ENCODE measurements at places on chromosomes 11 and 22.

DNA sequence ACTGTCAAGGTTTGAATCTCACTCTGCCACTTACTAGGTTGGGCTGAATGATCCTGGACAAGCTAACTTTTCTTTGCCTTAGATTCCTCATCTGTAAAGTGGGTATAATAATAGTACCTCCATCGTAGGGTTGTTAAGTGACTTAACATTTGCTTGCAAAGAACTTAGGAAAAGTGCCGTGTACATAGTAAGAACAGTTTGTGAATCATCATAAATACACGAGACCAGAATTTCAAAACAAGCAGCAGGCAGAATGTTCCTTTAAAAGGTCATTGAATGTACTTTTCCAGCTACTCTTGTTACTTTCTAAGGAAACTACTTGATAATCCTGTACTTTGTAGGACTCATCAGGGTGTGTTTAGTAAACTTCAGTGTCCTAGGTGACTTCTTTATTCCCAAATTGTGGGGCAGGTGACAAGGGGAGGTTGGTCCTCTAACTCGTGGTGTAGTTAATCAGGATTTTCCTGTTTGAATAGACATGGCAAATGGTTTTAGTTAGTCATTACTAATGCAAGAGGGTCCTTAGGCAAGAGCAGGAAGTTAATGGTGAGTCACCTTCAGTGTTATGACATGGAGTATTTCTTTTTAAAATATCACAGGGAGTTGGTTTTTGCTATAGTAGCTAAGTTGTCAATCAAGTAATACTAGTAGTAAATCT, 67.9 kb downstream of the YAP1 start:
- DNase-seq, result peak; percentile 91

DNA sequence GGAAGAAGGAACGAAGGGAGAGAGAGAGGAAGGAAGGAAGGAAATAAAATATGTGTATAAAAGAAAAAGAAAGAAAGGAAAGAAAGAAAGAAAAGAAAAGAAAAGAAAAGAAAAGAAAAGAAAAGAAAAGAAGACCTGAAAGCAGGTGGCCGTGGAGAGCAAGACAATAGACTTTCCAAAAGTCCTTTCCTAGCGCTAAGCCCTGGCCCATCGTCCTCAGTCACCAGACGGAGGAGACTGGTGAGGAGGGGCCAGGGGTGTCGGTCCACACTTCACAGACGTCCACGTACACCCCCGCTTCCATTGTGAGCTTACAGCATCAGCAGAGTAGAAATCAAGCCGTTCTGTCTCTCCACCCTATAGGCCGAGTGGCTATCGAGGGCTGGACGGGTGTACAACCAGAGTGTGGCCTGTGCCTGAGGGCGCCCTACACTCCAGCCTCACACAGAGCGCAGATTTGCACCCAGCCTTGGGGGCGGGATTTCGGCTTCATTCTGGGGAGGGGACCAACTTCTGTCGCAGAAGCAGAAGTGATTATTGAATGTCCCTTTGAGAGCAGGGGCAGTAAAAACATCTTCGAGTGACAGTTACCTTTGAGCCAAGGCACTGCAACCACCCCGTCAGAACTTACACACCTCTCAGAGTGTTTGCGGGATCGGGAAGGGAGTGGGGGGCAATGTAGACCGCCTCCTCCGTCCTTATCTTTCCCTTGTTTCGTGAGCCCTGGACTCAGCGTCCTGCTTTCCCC, 2.0 kb upstream of the BSX start:
- no peak for DNase-seq

- DNase-seq, result no peak
These were observed 17.7 kb downstream of the TNKS1BP1 start for GRCh38 chr11:57306940-57307565.

GRCh38 chr11:22337596-22338485, at the start of gene SLC17A6:
SLC17A6 (plus strand) TSS chr11:22338381; CDS start chr11:22338534, 153 bp downstream.
- DNase-seq, result no peak

- no peak for DNase-seq
These were observed 23.8 kb downstream of the TPBGL start for GRCh38 chr11:75264356-75264755.

- no peak for DNase-seq
These were observed 24.0 kb downstream of the TRIM66 start for GRCh38 chr11:8658321-8659057.

GRCh38 chr11:108592591-108593213, 866 bp downstream of the EXPH5 start:
- no peak for DNase-seq

DNA sequence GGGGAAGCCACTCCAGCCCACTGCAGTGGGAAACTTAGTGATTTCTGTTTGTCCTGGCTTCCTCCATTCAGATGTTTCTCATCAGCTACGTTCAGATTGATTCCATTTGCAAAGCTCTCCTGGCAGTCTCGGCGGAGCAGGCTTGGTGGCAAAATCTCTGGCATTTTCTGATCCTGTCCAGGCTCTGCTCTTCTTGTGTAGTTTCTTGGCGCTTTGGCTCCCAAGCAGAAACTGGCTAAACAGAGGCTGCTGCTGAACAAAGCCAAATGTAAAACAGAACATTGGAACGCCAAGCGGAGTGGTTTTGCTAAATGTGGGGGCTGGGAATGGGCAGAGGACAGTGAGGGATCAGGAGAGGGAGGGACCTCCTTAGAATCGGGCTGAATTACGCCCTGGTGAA, 36.7 kb downstream of the ADAMTS8 start:
- DNase-seq, result no peak

DNA sequence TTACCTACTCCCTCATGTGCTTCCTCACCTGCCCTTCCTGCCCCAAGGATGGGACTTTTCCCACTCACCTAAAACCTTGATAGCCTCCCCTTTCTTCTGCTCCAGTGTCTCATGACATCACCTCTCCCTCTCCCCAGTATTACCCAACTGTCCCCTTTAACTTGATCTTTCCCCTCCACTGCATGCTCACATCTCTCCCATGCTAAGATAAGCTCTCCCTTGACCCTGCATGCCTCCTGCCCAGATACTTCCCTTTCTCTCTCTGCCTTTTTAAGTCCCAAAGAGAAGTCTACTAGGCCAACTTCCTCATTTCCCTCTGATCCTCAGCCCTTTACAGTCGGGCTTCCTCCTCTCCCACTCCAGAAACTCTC, 14.8 kb downstream of the CD3E start:
- no peak for DNase-seq

GRCh38 chr11:129968591-129969419, 33.8 kb downstream of the PRDM10 start:
- no peak for DNase-seq

DNA sequence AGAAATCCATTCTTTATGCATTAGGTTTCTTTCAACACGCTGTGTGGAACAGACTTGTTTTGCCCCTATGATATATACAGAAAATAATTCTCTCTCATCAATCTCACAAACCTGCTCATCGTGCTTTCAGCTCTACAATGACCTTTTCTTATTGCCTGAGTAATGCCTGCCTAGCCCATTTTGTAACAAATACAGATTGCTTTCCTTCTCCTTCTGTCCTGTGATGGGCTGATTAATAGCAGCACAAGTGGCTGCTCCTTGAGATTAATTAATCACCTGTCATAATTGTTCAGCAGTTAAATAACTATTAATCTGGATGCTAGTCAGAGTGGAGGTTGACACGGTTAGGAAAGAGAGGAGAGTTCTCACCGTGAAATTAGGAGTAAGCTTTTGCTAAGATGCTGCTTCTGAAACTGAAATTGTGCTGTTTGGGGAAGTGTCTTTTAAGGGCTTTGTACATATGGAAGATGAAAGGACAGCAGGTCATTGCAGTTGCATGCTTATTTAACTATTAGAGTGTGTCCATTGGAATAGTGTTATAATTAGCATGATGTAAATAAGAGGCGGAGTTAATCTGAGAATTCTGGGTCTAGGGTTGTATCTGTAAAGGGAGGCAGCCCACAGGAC, 1430.5 kb downstream of the FAM181B start:
- no peak for DNase-seq

DNA sequence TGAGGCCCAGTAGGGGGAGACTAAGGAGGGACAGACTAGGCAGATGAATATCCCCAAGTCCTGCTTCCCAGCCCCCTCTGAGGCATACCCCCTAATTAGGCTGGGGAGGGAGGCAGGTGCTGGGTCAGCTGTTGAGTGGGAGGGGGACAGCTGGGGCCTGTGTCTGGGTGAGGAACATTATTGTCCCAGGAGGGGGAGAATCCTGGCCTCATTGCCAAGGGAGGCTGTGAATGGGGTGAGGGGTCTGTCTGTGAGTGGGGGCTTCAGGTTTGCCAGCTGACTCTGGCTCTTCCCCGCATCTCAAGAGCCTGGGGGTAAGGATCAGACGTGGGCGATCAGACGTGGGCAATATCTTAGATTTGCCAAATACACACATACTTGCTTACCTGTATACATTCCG, 2.1 kb downstream of the INPPL1 start:
- no peak for DNase-seq

- no peak for DNase-seq
These were observed 30.1 kb upstream of the CSNK1E start for GRCh38 chr22:38347181-38347943.

DNA sequence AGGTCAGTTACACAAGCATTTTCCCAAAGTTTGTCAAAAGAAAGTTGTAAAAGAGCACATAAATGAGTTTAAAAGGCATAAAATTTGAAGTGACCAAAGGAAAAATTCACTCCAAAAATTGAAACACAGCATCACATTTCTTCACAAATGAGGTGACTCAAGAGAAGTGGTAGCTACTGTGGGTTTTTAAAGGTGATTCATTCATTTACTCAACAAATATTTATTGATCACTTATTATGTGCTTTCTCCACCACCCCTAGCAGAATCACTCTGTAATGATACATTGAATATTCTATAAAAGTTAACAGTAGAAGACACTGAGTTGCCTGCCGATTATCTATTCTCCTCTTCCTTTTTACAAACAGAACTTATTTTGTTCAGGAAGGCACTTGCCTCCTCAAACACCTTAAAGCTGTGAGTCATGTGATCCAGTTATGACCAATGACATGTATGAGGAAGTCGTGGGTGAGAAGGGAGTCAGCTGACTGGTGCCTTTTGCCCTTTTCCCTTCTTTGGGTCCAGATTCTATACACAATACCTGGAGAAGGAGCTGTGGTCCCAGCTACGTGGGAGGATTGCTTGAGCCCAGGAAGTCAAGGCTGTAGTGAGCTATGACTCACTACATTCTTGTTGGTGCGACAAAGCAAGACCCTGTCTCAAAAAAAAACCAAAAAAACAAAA, 67.7 kb upstream of the CLNS1A start:
- DNase-seq, result peak; percentile 76

- no peak for DNase-seq
These were observed 5.0 kb downstream of the TBC1D22A start for GRCh38 chr22:46767249-46767985.

GRCh38 chr11:64109332-64109731, 56.6 kb downstream of the MACROD1 start:
- DNase-seq, result no peak

- DNase-seq, result no peak
These were observed 16.1 kb upstream of the OR51M1 start for GRCh38 chr11:5367448-5368074.

- DNase-seq, result no peak
These were observed 2.0 kb downstream of the FAM83F start for GRCh38 chr22:39996732-39997131.

DNA sequence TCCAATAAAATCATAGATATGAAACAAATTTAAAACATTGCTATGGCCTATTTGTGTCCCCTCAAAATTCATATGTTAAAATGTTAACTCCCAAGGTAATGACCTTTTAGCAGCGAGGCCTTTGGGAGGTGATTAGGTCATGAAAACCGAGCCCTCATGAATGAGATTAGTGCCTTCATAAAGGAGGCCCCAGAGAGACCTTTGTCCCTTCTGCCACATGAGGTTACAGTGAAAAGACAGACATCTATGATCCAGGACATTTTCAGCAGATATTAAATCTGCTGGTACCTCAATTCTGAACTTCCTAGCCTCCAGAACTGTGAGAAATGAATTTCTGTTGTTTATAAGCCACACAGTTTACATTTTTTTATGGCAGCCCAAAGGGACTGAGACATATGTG, 171.7 kb downstream of the MPPED1 start:
- no peak for DNase-seq

- DNase-seq, result no peak
These were observed 3.2 kb upstream of the TRIM34 start for GRCh38 chr11:5621580-5621979.

DNA sequence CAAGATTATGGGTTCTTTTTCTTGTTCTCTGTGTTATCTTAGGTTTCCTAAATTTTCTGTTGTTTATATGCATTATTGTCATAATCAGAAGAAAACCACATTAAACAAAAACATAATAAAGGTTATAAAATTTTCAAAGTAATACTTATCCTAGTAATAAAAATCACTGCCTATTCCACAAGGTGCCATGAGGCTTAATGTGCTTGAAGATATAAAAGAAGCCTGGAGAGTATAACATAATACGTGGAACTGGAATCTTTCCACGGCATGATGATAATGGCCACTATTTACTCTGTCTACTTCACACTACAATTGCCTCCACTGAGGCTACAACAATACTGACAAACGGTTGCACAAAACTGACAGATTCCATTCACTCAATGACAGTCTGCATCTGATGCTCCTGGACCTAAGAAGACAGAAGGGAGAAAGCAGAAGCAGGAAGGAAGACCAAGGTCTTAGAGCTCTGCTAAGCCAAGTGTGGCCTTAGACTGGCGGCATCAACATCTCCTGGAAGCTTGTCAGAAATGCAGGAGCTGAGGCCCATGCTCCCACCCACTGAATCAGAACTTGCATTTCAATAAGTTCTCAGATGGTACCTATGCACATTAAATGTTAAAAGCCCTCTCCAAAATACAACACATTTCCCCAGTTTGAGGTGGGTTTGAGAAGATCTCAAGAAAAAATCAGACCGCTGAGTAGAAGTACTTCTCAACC, 13.1 kb downstream of the TENM4 start:
- no peak for DNase-seq

DNA sequence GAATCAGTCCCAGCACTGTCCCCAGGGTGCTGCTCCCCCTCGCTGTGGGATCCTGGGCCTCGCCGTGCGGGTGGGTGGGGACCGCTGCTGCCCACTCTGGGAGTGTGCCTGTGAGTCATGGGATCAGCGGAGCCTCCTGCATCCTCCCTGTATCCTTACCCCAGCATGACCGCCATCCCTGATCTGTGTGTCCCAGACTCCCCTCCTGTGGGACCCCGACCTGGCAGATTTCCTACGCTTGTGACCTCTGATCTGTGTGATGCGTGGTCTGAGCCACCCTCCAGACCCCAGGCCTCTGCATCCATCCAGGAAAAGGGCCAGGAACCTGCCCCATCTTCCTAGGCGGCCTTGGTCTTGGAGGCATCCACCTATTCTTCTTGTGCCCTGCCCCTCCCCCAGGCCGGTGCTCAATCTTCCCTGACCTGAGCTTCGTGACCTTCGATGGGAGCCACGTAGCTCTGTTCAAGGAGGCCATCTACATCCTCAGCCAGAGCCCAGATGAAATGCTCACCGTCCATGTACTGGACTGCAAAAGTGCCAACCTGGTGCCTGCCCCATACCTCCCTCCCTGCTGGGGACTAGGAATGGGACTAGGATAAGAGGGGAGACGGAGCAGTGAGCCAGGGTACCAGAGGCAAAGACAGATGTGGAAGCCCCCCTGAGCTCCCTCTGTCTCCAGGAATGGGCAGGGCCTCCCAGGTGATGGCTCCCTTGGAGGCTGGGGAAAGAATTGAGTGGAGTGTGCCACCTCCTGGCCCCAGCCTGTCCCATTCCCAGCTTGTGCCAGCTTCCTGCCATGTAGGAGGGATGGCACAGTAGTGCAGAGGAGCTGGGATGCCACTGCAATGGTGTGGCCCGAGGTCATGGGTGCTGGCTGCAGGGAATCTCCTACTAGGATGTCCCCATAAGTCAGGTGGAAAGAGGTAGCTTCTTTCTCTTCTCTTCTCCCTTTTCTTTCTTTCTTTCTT, 65.4 kb downstream of the OTOG start:
- DNase-seq, result no peak

Data from SW 1271 (cell line).